ENCODE measurements at places on chromosomes 4 and X.

GRCh38 chr4:109414938-109415337 lies 18.7 kb upstream of the SEC24B start:
- DNase-seq: no peak

DNA sequence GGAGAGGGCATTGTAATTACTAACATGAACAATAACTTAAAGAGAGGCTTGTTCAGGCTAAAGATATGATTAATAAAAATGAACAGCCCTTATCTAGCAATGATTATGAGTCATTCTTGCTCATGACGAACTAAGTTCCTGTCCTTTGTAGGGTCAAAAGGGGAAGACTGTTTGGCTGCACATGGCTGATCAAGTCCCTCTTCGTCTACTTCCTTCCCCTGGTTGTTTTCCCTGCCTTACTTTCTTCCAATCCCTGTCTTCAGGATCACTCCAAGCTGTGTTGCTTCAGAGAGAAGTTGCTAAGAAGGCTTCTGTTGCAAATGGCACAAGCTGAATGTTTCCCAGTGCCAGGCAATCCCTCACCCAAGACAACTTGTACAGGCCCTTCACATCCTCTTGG lies 115.0 kb upstream of the HS3ST1 start:
- DNase-seq: no peak

DNA sequence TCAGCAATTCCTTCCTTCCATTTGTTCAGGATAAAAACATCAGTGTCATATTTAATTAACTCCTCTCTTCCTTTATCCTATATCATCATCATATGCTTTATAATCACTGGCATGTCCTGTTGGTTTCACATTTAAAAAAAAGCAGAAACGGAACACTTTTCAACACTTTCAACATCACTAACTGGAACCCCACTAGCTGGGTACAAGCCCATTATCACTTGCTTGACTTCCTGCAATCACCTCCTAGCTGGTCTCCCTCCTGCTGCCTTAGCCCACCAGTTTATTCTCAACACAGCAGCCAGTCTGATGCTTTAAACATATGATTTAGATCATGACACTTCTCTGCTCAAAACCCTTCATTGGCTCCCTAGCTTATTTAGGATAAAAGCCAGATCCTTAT lies 116.4 kb upstream of the LSM6 start:
- no peak for DNase-seq

GRCh38 chr4:53618321-53618720 lies 27.0 kb upstream of the LNX1 start:
- no peak for DNase-seq

GRCh38 chrX:114797494-114797893 lies 213.6 kb downstream of the HTR2C start:
- no peak for DNase-seq

DNA sequence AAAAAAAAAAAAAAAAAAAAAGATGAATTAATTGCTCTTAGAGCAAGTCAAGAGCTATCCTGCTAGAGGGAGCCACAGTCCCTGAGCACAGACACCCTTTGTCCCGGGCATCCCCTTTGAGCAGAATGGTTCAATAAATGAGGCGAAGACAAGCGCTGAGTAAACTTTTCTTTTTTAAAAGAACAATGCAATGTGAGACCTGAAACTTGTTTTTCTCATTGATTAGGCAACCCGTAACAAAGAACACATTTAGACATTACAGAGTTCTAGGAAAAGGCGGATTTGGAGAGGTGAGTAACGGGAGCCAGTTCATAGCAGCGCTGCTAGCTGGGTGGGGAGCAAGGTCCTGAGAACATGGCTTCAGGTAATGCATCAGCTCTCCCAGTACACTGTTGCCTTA lies 46.1 kb downstream of the GRK4 start:
- DNase-seq: no peak

GRCh38 chr4:6634746-6635145 lies 5.7 kb upstream of the MRFAP1 start:
- no peak for DNase-seq

- DNase-seq: no peak
These were observed 423.9 kb upstream of the PITX2 start for GRCh38 chr4:111046811-111047210.

DNA sequence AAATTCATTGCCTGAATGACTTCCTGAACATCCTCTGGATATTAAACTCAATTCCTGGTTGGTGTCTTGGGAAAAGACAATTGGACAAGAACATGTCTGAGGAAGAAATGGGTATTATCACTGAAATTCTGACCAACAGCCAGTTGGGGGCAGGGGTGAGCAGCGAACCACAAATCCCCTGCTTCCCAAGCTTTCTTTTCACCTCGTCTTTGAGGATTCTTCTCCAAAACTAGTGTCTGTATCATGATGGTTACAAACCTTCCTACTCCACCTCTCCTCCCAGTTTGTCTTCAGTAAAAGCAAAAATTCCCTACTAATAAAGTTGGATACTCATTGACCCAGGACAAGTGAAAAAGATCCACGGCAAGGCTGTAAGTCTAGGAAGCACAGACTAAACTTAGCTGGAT lies 48.3 kb upstream of the WDR1 start:
- no peak for DNase-seq

- no peak for DNase-seq
These were observed 77.6 kb upstream of the RAB40AL start for GRCh38 chrX:102859550-102859871.

DNA sequence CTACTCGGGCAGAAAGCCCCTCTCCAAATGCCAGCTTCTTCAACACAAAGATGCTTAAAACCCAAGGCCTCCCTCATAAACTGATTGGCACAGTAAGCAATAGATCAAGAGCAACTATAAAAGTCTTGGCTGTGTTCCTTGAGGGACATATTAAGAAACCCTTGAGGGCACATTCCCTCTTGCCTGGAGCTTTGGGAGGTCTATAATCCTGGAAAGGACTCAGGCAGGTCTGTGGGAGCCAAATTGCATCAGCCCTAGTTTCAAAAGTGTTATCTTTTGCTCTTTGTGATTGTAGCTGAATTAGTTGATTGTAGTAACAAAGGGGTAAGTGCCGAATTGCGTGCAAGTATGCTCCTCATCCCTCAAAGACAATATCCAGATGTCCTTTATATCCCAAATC lies 18.6 kb upstream of the SETD7 start:
- DNase-seq: no peak

GRCh38 chrX:129359269-129359668 lies 164.0 kb downstream of the SMARCA1 start:
- DNase-seq: no peak

- DNase-seq: no peak
These were observed 122.5 kb downstream of the PTTG2 start for GRCh38 chr4:38082424-38083385.

DNA sequence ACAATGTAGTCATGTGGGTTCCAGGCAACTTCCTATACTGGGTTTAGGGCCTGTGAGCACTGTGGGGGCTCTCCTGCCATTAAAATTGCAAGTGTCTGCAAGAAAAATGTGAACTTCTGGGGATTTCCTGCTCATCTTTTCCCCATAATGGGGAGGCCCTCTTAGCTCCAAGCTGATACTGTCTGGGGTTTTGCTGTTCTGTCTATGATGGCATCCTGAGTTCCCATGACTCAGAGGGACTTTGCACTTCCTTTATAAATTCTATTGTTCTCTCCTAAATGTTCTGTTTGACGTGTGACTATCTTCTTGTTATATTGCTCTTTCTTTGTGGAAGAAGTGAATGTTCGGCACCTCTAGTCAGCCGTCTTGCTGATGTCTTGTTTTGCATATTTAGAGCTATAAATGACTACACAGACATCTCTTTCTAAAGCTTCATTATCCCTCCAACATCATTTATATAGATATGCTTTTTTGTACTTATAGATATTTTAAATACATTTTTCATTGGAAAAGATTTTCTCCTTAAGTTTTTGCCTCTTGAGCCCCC lies 465.8 kb downstream of the NAF1 start:
- DNase-seq: no peak

- DNase-seq: no peak
These were observed 1.8 kb downstream of the DKK2 start for GRCh38 chr4:107034091-107034995.

- peak; percentile 34 for DNase-seq
These were observed 769 bp downstream of the TCEAL1 start for GRCh38 chrX:103629318-103630170.

DNA sequence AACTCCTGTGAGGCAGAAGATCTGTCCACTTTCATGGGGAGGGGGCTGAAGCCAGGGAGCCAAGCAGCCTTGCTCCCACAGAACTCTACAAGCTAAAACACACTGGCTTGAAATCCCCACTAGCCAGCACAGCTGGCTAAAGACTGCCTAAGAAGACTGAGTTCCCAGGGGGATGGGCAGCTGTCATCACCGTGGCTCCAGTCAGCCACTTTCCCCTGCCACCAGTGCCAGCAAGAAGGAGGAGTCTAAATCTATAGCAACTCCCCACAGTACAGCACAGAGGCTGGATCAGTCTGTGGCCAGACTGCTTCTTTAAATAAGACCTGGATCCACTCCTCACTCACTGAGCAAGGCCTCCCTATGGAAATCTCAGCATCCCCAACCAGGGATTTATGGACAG lies 308.6 kb downstream of the FAM47B start:
- DNase-seq: no peak

- DNase-seq: peak; percentile 54
These were observed 586 bp downstream of the HERC5 start for GRCh38 chr4:88457307-88458103.

DNA sequence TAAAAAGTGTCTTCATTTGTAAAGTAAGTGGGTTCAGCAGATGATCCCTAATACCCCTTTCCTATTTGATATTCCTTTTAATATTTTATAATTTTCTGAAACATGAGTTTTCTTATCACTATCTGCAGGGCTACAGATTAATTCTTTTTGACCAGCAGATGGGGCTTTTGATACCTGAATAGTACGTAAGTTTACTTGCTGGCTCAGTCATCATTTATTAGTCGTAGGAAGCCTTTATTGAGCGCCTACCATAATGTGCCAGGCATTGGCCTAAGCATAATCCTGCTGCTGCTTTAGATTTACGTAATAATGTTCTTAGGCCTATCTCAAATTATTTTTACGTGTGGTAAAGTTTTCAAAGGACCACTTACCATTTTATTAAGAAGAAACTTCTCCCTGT lies 33.1 kb downstream of the OSTC start:
- no peak for DNase-seq

DNA sequence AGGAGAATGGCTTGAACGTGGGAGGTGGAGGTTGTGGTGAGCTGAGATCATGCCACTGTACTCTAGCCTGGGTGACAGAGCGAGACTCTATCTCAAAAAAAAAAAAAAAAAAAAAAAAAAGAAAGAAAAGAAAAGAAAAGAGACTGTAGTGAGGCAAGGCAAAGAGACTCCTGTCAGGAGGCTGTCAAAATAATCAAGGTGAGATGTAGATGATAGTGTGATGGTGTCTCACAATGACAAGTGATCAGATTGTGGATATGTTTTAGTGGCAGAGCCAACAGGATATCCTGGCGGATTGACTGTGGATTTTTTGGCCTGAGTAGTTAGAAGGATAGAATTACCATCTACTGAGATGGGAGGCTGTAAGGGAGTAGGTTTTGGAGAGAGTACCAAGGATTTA lies 12.6 kb downstream of the TRPC5OS start:
- DNase-seq: no peak

DNA sequence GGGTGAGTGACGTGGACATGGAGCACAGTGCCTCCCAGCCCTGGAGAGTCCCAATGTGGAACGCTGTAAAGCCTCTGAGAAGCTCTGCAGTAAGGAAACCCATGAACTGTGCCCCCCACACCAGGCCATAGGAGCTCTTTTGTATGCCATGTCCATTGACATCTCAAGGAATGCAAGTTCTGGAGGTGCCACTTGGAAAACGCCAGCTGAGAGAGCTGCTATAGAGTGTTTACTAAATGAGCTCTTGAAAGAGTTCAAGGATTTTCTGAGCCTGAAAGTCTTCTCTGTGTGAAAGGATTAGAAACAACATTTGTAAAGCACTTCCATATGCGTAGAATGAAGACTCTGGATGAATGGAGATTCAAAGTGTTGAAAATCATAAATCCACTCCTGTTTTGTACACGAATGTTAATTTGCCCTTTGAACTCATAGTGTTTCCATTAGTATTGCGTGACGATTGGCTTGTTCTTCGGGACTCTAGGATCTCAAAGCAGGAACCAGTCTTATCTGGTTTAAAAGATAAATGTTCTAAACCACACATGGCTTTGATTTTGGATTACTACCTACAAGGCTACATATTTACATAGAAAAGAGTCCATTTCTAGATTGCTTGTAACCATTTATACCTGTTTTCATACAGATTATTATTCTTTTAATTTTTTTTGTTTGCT lies 41.8 kb upstream of the STOX2 start:
- no peak for DNase-seq

GRCh38 chrX:135977611-135978010 lies 3.8 kb upstream of the MMGT1 start:
- DNase-seq: no peak

GRCh38 chr4:57220734-57221133 lies 110.5 kb upstream of the IGFBP7 start:
- DNase-seq: no peak

GRCh38 chr4:59597536-59598329 lies 1602.4 kb upstream of the ADGRL3 start:
- no peak for DNase-seq

GRCh38 chr4:74109116-74109869 lies 10.3 kb upstream of the CXCL2 start:
- no peak for DNase-seq

DNA sequence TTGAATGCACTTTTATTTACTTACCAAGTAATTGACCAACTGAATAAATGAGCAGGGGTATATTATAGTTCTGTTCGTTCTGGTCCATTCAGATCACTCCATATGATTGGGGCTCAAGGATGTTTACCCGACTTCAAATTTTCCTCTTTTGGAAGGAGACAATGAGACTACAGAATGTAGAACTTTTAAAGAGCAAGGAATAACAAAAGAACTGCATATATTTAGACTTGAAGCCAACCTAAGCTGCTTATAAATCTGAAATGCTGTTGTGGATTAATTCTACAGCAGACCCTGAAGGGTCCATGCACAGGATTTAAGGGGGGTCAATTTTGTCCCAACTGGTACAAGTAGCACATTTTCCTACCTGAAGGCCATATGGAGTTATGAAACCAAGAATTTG lies 610.8 kb downstream of the RAB28 start:
- no peak for DNase-seq

DNA sequence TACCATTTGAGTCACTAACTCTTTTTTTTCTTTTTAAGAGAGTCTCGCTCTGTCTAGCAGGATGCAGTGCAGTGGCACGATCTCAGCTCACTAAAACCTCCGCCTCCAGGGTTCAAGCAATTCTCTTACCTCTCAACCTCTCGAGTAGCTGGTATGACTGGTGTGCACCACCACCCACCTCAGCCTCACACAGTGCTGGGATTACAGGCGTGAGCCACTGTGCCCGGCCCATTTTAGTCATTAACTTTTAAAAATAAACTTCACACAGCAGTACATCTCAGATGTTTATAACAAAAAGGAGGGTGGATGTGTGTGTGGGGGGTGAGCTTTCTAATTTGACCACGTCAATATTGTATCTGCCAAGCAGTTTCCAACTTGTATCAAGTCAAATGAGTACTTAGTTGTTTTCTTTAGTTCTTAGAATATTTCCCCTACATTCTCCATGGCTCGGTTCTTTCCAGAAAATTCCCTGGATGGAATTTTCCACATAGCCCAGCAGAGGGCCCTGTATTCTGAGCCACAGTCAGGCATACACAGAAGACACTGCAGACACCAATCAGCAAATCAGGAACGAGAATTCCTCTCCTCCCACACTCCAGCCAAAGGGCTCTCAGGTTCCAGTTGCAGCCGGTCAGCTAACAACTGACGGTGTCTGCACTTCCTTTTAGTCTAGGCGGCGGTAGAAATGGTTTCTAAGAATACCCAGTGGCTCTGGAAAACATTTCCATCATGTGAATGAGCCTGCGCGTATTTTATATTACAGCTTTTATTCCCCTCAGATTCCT lies 20.1 kb upstream of the ARAF start:
- no peak for DNase-seq

Measured in activated naive CD4-positive, alpha-beta T cell treated with anti-CD3 and anti-CD28 coated beads, Interleukin-2, amount 50 U/mL, for 16 hours (primary cell).